ENCODE measurements at places on chromosomes 16 and 17.

- DNase-seq: no peak
Measured at GRCh38 chr17:38317081-38317480, 20.1 kb downstream of the MRPL45 start.

DNA sequence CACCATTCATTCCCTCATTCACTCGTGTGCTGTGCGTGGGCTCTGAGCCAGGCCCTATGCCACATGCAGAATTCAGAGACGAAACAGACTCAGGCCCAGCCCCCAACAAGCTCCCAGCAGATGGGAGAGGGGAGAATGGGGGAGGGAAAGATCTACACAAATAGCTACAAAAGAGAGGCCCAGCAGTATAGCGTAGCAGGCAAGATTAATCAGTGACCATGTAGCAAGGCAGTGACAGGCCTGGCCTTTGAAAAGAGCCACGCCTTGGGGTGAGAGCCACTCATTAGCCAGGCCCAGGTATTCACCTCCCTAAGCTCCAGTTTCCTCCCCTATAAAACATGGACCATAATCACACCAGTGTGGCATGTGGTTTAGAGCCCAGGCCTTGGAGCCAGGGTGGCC, 16.4 kb upstream of the KRT19 start:
- DNase-seq: no peak

DNA sequence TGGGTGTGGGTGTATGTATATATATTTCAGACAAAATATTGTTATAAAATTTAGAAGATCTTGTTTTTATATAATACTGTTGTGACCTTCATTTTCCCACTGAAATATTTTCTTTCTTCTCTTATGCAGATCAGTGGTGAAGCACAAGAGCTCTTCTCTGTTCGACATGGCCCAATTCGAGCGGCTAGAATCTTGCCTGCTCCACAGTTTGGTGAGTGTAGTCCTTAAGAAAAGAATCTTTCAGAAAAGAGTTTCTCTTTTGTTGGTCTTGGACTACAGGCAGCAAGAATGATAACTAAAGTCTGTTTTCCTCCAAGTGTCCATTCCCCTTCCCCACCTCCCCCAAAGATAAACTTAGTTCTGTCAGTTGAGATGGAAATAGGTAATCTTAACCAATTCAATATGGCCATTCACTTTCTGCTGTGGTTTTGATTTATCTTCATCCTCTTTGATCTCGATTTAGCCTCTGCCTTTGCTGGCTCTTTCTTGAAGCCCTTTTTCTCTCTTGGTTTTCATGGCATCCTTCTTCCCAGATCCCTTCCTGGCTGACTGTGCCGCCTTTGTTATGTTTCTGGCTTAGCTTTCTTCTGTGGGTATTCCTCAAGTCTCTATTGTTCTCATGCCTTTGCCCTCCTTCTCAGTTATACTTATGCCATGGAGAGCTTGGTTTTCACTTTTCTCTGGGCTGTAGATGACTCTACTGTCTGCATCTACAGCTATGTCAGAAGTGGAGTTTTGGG, 69.6 kb downstream of the BCAS3 start:
- DNase-seq: no peak

GRCh38 chr16:7090628-7091115, 242.0 kb upstream of the RBFOX1 start:
- DNase-seq: no peak
